CD4-positive, alpha-beta T cell treated with Interferon gamma for 1 hour (primary cell): ENCODE measurements at places on chromosomes 7 and 10.

- DNase-seq = no peak
Observed at GRCh38 chr7:83365746-83366145, 203.1 kb upstream of the PCLO start.

GRCh38 chr10:6145166-6145987 is 56.5 kb downstream of the RBM17 start:
- DNase-seq = no peak

DNA sequence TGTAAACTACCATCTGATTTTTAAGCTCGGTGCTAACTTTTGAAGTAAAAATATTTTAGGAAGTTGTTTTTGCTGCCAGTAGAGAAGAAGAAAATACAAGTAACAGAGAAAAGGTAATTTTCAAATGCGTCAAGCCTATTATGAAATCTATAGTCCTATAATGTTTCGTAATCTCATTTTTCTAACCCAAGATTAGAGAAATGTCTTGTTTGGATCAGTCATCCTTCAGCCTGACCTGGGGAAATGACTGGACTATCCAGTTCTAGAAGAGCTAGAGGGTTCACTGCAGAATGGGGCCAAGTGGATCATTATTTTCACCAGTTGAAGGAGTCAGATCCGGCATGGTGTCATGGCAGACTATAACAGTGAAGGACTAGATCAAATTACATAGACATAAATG is 62.7 kb upstream of the FGL2 start:
- no peak for DNase-seq

- DNase-seq = no peak
Observed at GRCh38 chr10:43760514-43760913, 111.8 kb upstream of the ZNF32 start.

GRCh38 chr7:4052130-4052529 is 630.0 kb upstream of the FOXK1 start:
- DNase-seq = no peak
